ENCODE measurements at places on chromosomes 7 and 10. TPM values are rescaled to one million over a fixed set of nuclear protein-coding genes. Genes with fewer than 3 reads are reported as not detected.

The AGR3 gene
- total RNA-seq = not detected

The SLC26A4 gene
- total RNA-seq = 7.9 TPM

GRCh38 chr10:126191192-126191591 lies 197.1 kb downstream of the ADAM12 start:
- DNase-seq = no peak

DNA sequence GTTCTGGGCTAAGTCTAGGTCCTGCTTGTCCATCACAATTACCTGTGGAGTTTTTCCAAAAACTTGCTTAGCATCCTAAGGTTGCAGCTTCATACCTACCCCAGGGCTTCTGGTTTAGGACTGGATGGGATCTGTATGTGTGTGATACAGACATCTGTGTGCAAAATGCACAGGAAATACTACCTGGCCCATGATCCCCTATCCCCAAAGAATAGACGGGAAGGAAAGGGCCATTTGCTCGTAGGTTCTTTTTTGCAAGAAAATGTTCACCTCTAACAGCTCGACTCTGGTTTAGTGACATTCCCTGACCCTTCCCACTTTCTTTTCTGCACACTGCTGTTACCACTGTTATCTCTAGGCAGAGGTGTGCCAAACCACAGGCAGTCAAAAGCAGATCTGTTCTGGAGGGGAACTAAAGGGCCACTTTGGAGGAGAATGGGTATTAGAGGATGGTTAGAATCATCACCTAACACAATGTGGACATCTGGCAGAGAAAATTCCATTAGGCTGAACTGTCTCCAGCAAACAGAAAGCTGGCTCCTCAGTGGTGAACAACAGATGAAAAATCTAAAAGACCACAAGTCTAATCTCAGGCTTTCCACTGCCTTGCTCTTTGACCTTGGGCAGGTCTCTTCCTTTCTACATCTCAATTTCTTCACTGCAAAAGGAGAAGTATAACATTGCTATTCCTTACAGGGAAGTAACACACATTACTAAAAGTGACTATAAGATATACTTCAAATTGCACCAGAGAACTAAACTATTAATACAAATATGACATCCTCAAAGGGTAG lies 107.4 kb downstream of the UBE2H start:
- no peak for DNase-seq

GRCh38 chr10:98420786-98421185 lies 5.8 kb upstream of the PYROXD2 start:
- no peak for DNase-seq

GRCh38 chr7:20798081-20798693 lies 11.5 kb upstream of the SP8 start:
- DNase-seq = no peak

DNA sequence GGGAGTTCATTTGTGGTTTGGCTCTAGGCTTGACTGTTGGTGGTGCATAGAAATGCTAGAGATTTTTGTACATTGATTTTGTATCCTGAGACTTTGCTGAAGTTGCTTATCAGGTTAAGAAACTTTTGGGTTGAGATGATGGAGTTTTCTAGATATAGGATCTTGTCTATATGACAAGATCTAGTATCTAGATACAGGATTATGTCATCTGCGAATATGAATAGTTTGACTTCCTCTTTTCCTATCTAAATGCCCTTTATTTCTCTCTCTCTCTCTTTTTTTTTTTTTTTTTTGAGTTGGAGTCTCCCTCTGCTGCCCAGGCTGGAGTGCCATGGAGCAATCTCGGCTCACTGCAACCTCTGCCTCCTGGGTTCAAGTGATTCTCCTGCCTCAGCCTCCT lies 62.9 kb downstream of the MGAM2 start:
- no peak for DNase-seq

- DNase-seq = no peak
Measured at GRCh38 chr10:102444851-102445250, 6.5 kb downstream of the C10orf95 start.

All from activated T-cell treated with anti-CD3 and anti-CD28 coated beads, Interleukin-2, amount 50 U/mL, for 72 hours (primary cell).